ENCODE measurements at places on chromosomes 7 and 10. TPM values are rescaled to one million over a fixed set of nuclear protein-coding genes. Genes with fewer than 3 reads are reported as not detected.

POLR3A gene
- total RNA-seq = 39.5 TPM

OR2A12 gene
- not detected for total RNA-seq

SLC29A4 gene
- 16.1 TPM for total RNA-seq

SNCG gene
- 2.7 TPM for total RNA-seq

AKR1C8 gene
- total RNA-seq = 0.78 TPM

ABCB4 gene
- 0.47 TPM for total RNA-seq

MYO1G gene
- total RNA-seq = 0.47 TPM

HECW1 gene
- 54.7 TPM for total RNA-seq

SLC26A5 gene
- total RNA-seq = not detected

OR6B1 gene
- total RNA-seq = not detected

ZNF282 gene
- 25.7 TPM for total RNA-seq

CCL24 gene
- not detected for total RNA-seq

PTPN20 gene
- 14.2 TPM for total RNA-seq

SFXN2 gene
- 4.8 TPM for total RNA-seq

BLNK gene
- total RNA-seq = 0.78 TPM

C10orf62 gene
- not detected for total RNA-seq

GDF2 gene
- total RNA-seq = not detected

TAS2R5 gene
- 3.4 TPM for total RNA-seq

ELMO1 gene
- 78.9 TPM for total RNA-seq

ZDHHC4 gene
- 54.4 TPM for total RNA-seq

ACSM6 gene
- total RNA-seq = not detected

CLDN15 gene
- total RNA-seq = 6.4 TPM

CYP3A7 gene
- not detected for total RNA-seq

CPEB3 gene
- 22.0 TPM for total RNA-seq

GIMAP2 gene
- total RNA-seq = 4.4 TPM

INHBA gene
- total RNA-seq = 33.1 TPM

CYP2W1 gene
- total RNA-seq = not detected

CCSER2 gene
- 102 TPM for total RNA-seq

MAGI2 gene
- total RNA-seq = 244 TPM

SGPL1 gene
- total RNA-seq = 42.6 TPM

UFSP1 gene
- 2.5 TPM for total RNA-seq
